ENCODE measurements at places on chromosomes 2 and 18.

- DNase-seq = no peak
Observed at GRCh38 chr18:25736516-25736915, 353.9 kb downstream of the SS18 start.

- DNase-seq = no peak
Observed at GRCh38 chr2:241768251-241768711, 8.3 kb upstream of the GAL3ST2 start.

DNA sequence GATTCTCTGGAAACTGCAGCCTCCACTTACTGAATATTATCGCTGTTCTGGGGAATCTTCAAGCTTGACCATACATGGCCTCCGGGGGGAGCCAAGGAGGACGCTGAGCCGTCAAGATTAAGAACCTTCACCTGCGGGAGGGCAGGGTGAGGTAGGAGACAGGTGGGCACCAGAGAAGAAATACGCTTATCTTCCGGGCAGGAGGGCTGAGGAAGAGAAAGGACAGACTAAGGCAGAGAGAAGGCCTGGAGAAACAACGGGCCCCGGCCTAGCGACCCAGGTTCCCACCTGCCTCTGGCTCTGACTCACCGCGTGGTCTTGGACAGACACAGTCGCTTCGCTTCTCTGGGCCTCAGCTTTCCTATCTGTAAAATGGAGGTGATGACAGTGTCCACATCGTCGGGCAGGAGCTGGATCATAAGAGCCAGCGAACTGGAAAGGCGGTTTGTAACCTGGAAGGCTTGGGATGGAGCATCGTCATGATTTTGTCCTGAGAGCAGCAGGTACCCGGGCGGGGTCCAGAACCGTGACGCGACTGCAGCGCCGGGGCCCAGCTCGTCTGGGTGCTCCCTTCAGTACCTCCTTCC, 659 bp downstream of the ZNF142 start:
- peak; percentile 7 for DNase-seq

DNA sequence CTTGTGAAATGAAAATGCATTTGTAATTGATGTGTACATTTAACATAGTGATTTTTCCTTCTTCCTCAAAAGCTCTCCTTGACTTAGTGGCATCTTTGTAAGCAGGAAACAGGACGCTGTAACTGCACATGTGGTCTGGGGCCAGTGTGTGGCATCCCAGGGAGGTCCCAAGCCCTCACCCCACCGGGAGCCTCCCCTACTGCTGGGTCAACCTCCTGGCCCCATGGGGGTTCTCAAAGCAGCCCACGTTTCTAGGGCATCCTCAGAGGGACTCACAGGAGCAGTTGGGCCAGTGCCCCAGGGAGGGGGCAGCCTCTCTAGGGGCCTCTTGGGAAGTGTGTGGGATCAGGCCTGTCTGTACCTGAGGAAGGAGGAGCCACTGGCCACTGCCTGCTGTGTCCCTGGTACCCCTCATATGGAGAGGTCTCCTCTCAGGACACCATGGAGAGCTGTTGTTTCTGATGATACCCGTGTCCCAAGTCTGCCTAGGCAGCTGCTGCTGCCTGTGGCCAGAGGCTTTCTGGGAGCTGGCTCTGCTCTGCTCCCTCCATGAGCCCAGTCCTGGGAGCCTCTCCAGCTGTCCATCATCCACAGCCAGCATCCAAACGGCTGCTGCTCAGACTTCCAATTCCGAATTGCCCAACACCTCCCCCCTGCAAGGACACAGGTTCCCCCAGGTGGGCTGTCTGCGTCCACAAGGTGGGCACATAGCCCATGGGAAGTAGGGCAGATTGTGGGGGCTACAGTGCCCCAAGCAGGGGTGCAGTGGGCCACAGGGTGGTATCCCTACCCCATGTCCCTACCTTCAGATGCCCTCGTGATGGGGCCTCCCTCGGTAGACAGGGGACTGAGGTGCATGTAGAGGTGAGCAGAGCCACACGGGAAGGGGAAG, 13.4 kb downstream of the ARHGEF4 start:
- DNase-seq = no peak

DNA sequence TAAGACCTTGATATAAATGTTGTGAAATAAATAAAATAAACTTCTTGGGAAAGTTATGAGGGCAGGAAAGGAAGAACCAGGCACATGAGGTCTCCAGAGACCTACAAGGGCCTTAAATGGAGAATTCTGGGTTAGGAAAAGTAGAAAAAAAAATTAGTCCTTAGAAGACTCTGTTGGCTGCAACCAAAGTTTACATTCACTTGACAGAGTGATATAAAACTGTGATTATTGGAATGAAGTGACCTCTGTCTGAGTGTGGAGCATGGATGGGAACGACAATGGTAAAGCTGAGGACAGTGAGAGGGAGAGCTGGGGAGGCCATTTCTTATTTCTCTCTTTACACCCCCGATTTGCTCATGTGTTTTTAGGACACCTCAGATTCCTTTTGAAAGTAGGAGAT, 29.0 kb upstream of the CAVIN2 start:
- no peak for DNase-seq

DNA sequence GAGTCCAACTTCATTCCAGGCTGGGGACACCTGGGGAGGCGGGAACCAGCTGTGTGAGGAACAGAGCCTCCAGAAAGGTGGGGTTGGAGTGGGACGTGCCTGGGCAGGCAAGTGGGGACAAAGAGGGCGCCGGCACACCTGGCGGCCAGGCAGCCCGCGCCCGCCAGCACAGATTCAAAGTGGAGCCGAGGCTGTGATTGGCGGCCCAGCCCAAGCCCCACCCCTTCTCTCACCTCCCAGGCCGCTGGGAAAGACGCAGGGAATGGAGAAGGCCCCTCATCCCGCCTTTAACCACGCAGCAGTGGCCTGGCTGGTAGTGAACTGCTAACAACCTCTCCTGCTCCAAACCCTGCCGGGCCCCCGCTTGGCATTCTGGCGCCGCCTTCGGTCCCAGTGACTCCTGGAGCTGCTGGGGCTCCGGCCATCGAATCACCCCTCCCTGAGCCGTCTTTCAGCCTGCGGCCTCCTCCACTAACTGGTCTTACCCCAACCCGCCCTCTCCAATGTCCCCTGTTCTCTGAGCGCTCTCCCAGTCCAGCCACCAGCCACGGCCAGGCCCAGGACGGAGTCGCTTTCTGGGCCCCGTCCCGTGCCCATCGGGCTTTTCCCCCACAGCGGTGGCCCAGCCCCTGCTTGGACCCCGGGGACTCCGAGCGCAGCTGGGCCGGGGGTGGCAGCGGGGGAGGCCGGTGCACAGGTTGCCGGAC, 27.9 kb upstream of the PTMA start:
- DNase-seq = no peak

DNA sequence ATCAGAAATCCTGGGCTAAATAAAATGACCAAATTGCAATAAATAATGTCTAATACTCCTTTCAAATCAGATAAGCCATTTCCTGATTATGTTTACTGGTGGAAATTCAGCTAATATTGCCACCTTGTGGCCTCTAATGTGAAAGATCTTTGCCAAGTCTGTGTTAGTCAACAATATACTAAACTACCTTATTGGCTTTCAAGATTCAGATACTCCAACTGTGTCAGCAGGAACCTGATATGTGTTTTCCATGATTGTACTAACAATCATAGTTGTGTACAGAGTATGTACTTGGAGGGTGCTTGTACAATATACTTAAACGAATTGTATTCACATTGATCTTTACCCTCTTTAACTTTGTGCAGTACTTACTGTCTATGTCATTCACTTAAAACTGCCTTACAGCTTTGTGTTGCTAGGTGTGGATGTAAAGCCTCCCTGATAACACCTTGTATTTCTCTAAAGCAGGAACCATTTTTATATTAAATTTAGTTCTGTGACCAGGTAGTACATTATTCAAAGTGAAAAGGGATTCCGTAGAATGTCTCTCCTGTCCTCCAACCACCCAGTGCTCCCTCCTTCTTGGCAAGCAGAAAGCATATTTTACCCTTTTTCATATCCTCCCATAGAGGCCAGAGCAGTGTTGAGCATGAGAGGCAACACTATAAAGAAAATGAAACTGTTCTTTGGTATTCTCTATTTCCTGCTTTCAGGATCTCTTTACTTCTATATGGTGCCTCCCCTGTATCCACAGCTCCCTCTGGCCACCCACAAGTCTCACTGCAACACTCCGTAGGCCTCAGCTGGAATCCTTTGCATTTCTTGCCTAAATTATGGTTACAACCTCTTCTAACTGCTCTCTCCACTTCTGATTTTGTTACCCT, 75.2 kb upstream of the C2orf15 start:
- DNase-seq = no peak

DNA sequence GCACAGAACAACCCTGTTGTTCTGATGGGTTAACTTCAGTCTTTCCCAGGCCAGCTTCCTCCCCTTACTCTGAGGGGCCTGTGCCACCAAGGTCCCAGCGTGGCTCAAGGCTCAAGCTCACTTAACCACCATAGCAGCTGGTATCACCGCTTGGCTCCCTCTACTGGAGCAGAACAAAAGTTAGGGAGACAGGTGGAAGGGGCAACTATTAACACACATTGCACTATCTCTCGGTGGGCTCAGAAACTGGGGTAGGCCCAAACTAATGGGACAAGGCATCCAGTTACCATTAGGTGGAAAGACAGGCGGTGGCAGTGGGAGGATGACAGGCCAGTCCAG, 88.7 kb upstream of the ATL2 start:
- no peak for DNase-seq

DNA sequence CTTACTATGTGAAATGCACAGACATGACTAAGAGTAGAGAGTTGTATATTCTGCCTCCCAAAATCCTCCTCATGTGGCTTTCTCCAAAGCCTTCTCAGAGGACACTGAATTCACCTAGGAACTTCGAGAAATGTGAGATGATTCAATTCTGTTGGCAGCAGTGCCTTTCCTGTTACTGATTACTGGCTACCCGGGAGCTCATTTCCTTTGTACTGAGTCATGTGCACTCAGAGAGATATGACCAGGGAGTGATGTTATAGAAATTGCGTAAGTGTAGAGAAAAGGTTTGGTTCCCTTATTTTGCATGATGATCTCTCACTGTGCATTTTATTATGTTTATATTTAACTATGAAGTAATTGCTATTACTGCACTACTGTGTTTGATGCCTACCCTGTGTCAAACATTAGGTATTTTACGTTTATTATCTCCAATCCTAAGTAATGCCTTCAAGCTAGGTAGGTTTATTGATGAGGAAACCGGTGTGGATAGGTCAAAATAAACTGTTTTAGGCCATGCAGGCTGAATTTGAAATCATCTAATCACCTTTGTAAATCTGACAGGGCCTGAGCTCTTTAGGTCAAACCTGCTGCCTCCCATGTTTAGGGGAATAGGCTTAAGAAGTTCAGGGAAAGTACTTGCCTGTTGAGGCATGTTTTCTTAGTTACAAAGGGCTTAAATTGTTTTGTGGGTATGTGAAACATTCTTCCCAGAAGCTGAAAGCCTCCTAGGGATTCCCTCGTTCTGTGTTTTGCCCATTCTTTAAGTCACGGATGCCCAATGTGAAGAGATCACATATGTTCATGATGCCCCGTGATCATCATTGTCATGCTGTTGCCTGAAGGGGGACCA, 86.8 kb downstream of the FMNL2 start:
- no peak for DNase-seq

GRCh38 chr2:20635675-20636584, 15.0 kb downstream of the HS1BP3 start:
- no peak for DNase-seq

DNA sequence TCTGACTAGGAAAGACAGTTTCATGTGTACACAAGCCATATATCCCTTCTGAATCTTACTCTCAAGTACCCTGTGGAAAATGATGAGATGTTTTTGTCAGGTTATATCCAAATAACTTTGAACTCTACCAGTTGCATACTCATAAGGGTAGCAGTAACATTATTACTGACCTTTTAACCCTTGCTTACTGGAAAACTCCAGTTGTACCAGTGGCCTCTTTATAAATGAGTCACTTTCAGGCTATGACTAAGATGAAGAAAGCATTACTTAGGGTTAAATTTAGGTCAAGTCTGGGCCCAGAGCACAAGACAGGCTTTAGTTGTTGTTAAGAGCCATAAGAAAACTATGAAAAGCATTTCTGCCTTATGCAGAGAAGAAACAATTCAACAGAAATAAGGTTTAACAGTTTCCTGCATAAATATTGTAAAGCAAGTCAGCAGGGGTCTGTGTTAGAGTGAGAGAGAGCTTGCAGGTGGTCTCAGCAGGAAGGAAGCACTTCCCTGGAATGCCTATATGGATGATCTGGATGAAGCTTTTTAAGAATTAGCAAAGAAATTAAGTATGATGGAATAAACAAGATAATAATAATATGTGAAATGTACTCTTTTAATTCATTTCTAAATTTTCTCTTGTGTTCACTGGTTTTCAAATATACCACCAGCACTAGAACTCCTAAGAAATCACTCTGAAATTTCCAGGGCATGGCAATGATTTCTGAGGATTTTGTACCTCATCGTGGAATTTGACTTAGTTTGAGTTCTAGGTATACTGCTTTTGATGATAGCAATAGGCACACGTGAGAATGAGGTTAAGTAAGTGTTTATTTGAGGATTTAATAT, 126.6 kb downstream of the UBE2E3 start:
- no peak for DNase-seq

DNA sequence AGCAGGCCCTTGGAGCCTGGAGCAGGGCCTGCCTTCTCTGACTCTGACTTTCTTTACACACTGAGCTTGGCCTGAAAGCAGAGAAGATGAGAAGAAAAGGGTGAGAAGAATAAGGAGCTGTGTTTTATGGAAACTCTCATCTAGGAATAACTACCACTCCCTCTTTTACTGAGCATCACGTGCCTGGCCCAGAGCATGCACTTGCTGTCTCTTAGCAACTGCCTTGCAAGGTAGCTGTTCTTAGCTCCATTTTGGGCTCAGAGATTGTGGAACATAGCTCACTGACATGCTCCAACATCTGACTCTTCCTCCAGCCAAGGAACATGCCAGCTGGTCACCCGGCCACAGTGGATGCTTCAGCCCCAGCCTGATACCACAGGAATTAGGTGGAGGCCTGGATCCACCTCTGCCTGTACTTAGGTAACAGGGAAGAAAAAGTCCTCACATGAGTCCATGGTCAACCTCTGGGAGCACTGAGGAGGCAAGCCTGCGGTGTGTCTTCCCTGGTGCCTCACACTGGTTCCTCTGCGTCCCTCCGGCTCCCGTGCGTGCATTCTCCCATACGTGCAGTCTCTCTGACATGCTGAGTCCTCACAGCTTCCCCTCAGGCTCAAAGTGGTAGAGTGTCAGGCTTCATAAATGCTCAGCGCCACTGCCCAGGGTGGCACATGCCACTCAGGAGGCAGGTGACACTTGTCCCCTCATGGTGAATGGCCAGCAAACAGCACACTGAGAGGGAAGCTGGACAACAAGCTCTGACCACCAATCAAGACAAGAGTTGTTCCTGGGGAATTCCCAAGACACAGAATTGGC, 35.7 kb downstream of the AMER3 start:
- DNase-seq = no peak

GRCh38 chr2:109288544-109289368, 159.8 kb downstream of the SH3RF3 start:
- no peak for DNase-seq

GRCh38 chr2:84559838-84560237, 43.5 kb downstream of the DNAH6 start:
- DNase-seq = no peak

- no peak for DNase-seq
Observed at GRCh38 chr18:35515460-35516130, 17.8 kb upstream of the INO80C start.

- DNase-seq = no peak
Observed at GRCh38 chr2:4098137-4098536, 394.8 kb downstream of the DCDC2C start.

GRCh38 chr2:221649051-221649775, 77.1 kb upstream of the EPHA4 start:
- DNase-seq = no peak

- DNase-seq = no peak
Observed at GRCh38 chr2:20676353-20677215, 9.6 kb downstream of the GDF7 start.
